Fibroblast of skin of abdomen (primary cell): ENCODE measurements at places on chromosomes 6 and 20.

GRCh38 chr20:53428588-53428987, 165.1 kb downstream of the ZNF217 start:
- DNase-seq = no peak

- peak; percentile 70 for DNase-seq
These were observed 40.5 kb upstream of the OSTM1 start for GRCh38 chr6:108114841-108115597.

- DNase-seq = peak; percentile 37
These were observed 44.0 kb downstream of the EFCAB8 start for GRCh38 chr20:32902456-32903420.

- peak; percentile 45 for DNase-seq
These were observed 30.3 kb downstream of the TBPL1 start for GRCh38 chr6:133983099-133983939.

- peak; percentile 36 for DNase-seq
These were observed 3.9 kb downstream of the SYTL3 start for GRCh38 chr6:158653577-158654354.

- no peak for DNase-seq
These were observed 43.8 kb downstream of the MAP3K4 start for GRCh38 chr6:161035182-161035980.

DNA sequence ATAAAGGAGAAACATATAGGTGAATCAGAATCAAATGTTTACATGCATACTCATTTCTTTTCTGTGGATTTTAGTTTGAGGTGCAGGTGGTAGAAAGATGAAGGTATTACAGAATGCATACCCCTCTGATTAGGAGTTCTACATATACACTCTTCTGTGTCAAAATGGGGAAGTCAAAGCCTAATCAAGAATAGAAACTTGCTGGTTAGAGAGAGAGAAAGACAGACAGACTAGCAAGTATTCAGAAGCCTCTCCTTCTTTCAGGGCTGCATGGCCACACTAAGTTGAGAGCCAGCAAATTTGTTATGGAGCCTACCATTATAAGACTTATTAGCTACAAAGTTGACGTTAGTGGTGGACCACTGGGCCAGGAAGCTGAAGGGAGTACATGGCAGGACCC, 358.3 kb upstream of the EYS start:
- DNase-seq = no peak

DNA sequence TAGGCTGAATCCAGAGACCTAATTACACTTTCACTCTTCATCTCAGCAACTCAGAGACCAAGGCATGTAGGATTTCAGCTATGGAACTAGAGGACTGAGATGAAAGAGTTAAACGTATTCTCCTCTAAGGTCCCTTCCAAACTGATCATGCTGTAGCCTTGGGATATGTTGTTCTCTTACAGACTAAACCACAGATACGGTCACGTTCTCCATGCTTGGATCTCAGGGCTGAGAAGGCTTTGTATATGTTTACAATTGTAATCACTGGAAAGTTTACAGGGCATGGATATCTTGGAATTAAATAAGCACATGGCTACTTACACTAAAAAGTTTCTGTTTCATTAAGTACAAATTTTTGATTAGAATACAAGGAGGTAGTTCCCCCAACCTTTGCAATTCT, 50.1 kb downstream of the PKIB start:
- DNase-seq = no peak

GRCh38 chr6:39804466-39805065, 12.4 kb downstream of the DAAM2 start:
- peak; percentile 86 for DNase-seq

DNA sequence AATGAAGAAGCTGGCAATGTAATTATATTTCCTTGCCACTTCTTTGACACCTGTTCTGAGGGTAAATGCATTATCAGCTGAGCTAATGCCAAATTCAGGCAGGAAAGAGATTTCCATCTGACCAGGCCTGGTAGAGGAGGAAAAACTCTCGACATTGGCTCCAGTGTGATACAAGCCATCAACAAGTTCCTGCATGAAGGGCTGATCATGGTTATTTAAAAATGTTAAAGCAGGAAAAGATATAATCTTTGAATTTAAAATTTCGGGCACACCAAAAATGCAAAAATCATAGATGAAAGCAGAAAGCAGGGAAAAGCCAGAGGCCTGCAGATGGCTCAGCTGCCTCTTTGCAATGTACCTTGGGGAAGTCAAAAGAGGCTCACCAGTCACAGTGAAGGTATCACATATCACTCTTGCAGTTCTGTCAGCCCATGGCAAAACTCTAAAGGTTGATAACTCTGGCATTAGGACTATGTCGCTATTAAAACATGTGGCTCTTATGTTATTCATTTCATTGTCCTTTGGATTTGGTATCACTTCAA, 39.1 kb downstream of the LGSN start:
- DNase-seq = no peak

GRCh38 chr20:41154436-41155176, 17.3 kb downstream of the PLCG1 start:
- DNase-seq = no peak
